ENCODE measurements at places on chromosomes 12 and 14. TPM values are rescaled to one million over a fixed set of nuclear protein-coding genes. Genes with fewer than 3 reads are reported as not detected.

Gene TESPA1
- total RNA-seq: not detected

Gene MAP3K9
- total RNA-seq: 0.22 TPM

DNA sequence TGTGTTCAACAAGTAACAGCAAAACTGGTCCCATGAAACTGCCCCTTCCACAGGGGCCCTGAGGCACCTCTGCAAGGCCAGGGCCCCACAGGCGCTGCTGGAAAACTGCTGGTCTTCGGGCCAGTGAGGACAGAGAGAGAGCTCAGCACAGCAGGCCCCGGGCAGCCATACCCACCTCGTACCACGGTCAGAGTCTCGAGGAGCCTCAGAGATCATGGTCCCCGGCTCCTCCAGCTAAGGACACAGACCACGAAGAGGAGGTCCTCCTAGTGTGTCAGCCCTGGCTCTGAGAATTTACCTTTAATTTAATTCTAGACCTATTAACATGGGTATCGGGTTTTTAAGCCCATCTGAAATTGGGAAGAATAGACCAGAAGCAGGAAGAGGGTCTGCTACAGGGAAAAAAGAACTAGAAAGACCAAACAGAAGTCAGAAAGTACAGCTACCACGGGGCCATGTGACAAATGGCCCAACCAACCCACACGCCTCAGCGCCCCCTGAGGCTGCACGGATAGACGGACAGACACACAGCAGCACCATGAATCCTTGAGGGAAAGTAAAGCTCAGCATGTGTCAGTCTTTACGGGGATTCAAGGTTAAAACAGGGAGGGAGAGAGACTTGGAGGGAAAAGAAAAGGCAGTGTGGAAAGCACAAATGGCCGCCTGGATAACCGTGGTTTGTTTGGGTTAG lies 22.9 kb downstream of the ANKRD9 start:
- DNase-seq: no peak

DNA sequence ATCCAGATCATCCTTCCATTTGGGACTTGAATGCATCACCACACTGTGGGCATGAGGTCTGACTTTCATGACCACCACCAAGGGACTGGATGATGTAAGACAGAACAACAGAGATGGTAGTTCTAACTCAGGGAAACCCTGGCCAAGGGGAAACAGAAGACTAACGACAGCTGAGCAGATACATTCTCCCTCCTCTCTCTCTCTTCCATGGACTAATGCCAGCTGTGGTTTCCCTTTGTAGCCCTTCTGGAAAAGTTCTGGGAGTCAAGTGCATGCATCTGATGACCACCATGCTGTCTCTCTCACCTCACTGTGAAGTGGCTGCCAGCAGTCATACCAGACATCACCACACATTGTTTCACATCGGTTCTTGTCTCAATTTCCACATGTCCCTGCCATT lies 3.4 kb downstream of the TAS2R30 start:
- DNase-seq: no peak

DNA sequence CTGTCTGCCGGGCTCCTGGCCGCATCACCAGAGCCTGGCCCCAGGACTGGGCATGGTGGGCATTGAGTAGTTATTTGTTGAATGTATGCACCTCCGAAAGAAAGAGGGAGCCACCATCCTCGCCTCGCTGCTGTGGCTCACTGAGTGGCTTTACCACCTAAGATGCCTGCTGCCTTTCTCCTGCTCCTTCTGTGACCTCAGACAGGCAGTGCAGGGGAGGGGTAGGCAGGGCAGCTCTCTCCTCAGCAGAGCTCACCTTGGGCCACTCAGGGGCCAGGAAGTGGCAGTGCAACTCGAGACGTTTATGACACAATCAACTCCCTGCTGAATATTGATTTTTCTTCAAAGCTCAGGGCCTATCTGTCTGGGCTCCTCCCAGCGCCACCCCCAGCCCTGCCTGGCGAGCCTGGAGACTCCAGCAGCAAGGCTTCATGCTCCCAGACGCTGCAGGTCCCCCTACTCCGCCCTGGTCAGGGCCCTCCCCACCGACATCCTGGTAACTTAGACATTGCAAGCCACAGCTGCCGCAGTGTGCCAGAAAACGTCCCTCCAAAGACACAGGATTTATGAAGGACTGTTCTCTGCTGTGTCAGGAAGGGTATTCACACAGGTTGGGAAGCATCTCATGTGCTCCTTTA lies 84.3 kb upstream of the DIO3 start:
- DNase-seq: peak; percentile 25

DNA sequence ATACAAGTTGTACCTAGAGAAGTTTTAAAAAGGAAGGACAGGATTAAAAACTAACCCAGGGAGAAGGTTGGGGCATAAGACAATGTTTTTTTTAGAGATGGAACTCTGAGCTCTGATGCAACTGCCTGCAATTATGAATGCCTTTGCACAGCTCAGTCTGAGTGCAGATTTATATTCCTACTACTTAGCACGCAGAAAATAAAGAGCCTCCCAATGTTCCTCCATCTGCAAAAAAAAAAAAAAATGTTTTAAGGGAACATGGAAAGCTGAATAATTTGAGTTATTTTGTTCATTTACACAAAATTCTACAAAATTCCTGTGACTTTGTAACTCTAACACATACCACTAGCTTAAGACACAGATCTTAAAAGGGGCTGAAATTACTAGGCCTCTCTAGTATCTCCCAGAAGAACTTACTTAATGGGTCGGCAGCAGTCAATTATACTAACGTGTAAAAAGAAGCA lies 15.7 kb downstream of the CLIP1 start:
- DNase-seq: peak; percentile 25

- no peak for DNase-seq
These were observed 27.2 kb upstream of the ADAMTS20 start for GRCh38 chr12:43579206-43579605.

- DNase-seq: peak; percentile 20
These were observed 17.2 kb downstream of the ZBTB42 start for GRCh38 chr14:104817930-104818713.

- DNase-seq: no peak
These were observed 12.3 kb upstream of the GLT1D1 start for GRCh38 chr12:128840862-128841468.

DNA sequence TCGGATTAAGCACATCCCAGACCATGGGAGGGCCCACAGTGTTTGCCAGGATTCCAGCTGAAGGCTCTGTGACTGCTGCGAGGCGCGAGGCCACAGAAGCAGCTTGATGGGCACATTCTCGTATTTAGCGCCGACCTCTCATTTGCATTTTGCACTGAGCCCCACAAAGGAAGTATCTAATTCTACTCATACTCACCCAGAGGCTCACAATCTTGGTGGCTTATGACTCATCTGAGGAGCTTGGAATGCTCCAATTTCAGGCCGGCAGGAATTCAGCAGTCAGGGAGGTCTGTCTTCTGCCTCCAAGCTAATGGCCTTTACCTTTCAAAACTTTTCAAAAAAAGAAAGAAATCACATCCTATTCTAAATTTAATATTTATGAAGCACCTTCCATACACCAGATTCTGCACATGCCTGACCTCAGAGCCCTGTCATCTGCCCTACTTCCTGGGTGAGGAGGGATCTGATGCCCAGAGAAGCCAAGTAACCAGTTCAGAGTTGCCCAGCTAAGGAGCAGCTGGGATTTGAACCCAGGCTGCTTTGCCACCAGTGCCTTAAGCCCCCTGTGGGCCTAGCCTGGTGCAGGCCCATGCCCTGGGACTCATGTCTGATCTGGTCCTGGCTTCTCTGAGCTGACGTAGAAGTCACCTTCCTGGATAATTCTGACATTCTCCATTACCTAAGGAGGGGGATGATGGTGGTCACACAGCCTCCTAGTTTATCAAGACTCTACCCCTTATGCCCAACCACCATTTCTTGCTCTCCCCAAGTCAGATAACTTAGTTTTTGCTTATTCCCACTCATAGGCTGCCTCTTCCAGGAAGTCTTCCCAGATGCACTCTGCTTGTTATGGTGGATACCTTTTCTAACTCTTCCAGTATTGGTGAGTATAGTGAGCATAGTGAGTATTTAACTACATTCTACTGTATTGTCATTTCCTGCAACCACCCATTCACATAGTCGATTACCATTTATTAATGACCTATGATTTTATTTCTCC lies 198.9 kb downstream of the RBM19 start:
- peak; percentile 88 for DNase-seq

Gene HOXC4
- total RNA-seq: 1.4 TPM

DNA sequence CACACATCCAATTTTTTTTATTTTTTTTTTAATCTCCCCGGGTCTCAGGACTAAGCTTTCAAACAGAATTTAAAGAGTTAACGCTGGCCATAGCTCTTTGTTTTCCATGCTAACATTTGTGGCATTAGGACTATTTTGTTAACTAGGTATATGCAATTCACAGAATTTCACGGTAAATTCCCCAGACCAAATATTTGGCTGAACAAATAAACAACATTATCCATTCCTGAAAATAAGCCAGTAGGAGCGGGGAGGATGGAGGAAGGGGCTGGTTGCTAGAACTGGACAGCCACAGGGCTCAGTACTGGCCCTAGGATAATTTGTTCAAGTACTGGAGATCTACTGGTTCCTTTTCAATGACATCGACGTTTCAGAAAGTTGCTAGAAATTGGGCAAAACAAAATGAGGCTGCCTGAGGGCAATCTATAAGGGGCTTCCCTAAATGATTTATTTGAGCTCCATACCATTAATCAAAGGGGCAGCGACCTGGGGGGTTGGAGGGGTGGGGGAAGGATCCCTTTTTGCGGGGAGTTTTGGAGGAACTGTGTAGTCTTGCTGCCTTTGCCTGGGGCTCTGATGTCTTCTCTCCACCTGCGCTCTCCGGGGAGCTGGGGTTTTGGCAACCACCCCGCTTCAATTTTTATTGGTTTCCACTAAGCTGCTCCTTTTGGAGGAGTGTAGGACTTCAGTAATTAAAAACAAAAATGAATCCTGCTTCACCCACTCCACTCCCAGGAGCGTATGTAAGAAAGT lies 9.0 kb downstream of the BMP4 start:
- no peak for DNase-seq

DNA sequence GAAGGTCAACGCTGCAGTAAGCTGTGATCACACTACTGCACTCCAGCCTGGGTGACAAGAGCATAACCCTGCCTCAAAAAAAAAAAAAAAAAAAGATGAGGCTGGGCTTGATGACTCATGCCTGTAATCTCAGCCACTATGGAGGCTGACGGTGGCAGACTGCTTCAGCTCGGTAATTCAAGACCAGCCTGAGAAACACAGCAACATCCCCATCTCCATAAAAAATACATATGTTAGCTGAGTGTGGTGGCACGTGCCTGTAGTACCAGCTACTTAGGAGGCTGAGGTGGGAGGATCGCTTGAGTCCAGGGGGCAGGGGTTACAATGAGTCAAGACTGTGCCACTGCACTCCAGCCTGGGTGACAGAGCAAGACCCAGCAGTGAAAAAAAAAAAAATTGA lies 50.4 kb downstream of the GXYLT1 start:
- peak; percentile 51 for DNase-seq

Gene CACNA2D4
- total RNA-seq: not detected

- DNase-seq: peak; percentile 32
These were observed 21.3 kb upstream of the TSPAN9 start for GRCh38 chr12:3055704-3056467.

Gene RFX4
- total RNA-seq: not detected

DNA sequence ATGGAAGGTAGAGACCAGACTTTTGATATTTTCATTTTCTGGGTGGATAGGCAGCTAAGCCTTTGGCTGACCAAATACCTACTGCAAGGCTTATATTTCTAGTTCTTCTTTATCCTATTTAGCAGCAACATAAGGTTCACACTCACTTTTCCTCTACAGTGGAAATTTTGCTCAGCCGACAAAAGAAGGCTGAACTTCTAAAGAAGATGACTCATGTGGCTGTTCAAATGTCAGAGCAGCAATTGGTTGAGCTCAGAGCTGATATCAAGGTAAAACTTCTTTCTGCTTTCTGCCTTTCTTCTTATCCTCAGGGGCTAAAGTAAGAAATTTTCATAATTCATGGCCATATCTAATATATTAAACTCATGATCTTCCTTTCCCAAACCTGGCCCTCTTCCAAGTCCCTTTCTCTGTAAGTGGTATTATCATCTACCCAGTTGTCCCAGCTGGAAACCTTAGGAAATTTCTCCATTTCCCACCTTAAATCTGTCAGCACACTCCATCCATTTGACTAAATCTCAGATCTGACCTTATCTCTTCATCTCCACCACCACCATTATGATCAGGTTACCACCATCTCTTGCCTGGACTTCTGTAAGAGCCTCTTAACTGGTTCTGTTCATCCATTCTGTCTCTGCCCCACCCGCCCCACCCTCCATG lies 19.8 kb upstream of the KCNH3 start:
- DNase-seq: no peak

DNA sequence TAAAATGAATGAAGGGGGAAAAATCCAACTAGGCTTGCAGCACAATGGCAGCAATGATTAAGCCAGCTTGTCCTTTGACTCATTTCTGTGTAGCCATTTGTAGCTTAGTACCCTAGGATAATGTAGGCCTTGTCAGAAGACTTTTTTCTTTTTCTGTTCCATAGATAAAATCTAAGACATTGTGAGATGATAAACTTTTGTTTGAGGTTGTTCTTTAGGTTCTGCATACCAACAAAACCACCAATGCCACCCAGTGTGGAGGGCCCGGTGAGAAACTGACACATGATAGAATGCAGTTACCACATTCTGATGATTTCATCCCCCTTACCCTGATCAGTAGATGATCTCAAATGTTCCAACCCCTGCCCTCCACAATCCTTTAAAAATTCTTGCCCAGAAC lies 6.6 kb upstream of the KLRD1 start:
- DNase-seq: peak; percentile 90

GRCh38 chr12:26651566-26652188 lies 181.3 kb downstream of the ITPR2 start:
- peak; percentile 84 for DNase-seq

- no peak for DNase-seq
These were observed 8.4 kb downstream of the TSPAN9 start for GRCh38 chr12:3085341-3086139.

Gene GPRC5D
- total RNA-seq: not detected

Gene MANSC4
- not detected for total RNA-seq

- no peak for DNase-seq
These were observed 53.0 kb downstream of the IFNG-AS1 start for GRCh38 chr12:68042212-68042699.

Gene CLEC4C
- total RNA-seq: not detected

Gene CMA1
- not detected for total RNA-seq

DNA sequence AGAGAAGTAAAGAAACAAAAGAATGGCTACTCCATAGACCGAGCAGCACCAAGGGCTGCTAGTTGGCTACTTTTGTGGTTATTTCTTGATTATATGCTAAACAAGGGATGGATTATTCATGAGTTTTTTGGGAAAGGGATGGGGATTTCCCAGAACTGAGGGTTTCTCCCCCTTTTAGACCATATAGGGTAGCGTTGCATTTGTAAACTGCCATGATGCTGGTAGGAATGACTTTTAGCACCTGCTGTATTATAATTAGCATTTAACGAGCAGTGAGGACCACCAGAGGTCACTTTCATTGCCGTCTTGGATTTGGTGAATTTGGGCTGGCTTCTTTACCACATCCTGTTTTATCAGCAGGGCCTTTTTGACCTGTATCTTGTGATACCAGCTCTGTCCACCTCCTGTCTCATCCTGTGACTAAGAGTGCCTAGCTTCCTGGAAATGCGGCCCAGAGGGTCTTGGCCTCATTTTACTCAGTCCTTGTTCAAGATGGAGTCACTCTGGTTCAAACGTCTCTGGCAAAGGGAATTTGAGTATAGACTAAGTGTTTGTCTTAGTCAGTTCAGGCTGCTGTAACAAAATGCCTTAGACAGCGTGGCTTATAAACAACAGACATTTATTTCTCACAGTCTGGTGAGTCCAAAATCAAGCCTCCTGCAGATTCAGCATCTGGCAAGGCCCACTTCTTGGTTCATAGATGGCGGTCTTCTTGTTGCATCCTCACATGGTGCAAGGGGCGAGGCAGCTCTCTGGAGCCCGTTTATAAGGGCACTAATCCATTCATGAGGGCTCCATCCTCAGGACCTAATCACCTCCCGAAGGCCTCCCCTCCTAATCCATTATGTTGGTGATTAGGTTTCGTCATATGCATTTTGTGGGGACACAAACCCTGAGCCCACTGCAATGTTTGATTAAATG lies 348.3 kb upstream of the SFSWAP start:
- DNase-seq: no peak

Measured in SJSA1 (cell line).